ENCODE measurements at places on chromosomes 6 and 20.

DNA sequence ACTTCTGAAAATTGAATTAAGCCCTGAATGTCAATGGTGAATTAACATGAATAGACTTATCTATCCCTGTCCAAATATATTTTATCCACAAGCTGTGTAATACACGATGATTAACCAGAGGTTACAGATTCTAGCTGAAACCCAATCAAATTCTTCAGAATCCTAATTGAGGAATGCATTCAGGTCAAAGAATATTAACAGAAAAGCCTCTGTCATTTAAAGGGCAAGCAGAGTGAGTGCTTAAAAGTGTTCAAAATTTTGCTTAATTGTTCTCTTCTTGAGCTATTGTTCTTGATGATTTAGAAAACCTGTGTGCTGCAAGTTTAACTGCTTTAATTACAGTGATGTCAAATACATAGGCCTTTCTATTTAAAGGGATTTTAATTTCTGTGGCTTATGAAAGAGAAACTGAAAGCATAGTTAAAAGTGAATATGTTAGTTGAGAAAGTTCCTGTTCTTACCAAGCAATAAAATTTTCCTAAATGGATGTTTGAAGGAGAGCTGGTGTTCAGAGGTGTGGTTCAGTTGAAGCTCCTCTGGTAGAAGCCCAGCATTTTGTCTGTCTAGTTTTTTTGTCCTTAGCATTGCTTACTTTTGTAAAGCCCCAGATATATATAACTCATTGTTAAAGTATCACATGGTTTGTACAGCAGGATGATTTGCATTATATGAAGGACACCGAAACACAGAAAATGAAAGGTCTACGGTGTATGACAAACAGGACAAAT, 466.3 kb upstream of the PLCB4 start:
- no peak for DNase-seq
- H3K27me3 ChIP-seq = no peaks in the 10 kb centered on the region
- H3K36me3 ChIP-seq = no peaks in the 10 kb centered on the region
- H3K4me3 ChIP-seq = no peak overlapping the region
- H3K27ac ChIP-seq = no peak overlapping the region

DNA sequence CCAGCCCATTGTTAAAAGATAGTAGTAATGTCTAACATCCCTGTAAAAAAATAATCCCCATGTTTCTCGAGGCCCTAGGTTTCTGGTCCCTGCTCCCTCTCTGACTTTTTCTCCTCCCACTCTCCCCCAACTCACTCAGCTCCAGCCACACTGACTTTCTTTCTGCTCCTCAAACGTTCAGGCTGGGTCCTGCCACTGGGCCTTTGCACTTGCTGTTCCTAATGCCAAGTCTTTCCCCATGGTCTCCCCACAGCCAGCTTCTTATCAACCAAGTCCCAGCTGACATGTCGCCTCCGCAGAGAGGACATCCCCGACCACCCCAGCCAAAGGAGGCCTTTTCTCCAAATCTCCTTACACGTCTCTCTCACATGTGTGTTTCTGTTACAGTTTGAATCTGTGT, 21.8 kb upstream of the PTGIS start:
- no peaks in the 10 kb centered on the region for H3K27me3 ChIP-seq
- H3K36me3 ChIP-seq = no peaks in the 10 kb centered on the region
- H3K27ac ChIP-seq = no peak overlapping the region
- no peak overlapping the region for H3K4me3 ChIP-seq

DNA sequence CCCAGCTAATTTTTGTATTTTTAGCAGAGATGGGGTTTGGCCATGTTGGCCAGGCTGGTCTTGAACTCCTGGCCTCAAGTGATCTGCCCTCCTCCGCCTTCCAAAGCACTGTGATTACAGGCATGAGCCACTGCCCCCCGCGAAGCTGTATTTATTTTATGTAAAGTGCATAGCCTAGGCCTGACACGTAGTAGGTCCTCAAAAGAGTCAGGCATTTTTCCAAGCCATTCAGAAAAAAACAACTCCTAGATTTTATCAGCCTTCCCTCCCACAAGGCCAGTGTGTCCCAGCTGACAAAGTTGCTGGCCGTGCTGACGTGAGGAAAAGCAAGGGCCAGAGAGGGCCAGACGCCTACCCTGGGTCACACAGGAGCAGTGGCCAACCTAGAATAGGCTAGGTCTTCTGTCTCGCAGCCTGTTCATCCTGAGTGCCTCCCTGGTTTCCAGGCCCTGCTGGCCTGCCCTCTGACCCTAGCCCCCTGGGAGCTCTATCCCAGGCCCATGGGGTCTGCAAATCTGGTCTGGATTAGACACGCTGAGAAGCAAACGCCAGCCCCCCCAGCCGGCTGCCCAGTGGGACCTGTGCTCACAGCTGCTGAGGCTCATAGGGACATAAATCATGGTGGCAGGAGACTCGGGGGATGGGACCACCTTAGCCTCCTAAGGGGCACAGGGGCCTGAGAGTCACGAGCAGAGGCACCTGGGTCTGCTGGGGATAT, 11.8 kb downstream of the TCF15 start:
- no peak overlapping the region for H3K27ac ChIP-seq
- H3K4me1 ChIP-seq = no peaks in the 10 kb centered on the region
- no peak for DNase-seq

GRCh38 chr6:4113649-4114048, 21.7 kb downstream of the ECI2 start:
- H3K36me3 ChIP-seq = peaks cover 3% of the 10 kb centered on the region
- no peak overlapping the region for H3K4me3 ChIP-seq
- DNase-seq = no peak
- no peaks in the 10 kb centered on the region for H3K27me3 ChIP-seq
- H3K4me1 ChIP-seq = no peaks in the 10 kb centered on the region

- no peak for DNase-seq
- no peak overlapping the region for H3K27ac ChIP-seq
- H3K4me3 ChIP-seq = no peak overlapping the region
- no peaks in the 10 kb centered on the region for H3K36me3 ChIP-seq
Measured at GRCh38 chr6:89886378-89887120, 7.7 kb upstream of the GJA10 start.

GRCh38 chr6:124524491-124525200, 437.6 kb upstream of the RNF217 start:
- H3K27me3 ChIP-seq = no peaks in the 10 kb centered on the region
- no peak overlapping the region for H3K27ac ChIP-seq
- no peak overlapping the region for H3K4me3 ChIP-seq
- H3K4me1 ChIP-seq = no peaks in the 10 kb centered on the region
- no peak for DNase-seq
- H3K36me3 ChIP-seq = no peaks in the 10 kb centered on the region

DNA sequence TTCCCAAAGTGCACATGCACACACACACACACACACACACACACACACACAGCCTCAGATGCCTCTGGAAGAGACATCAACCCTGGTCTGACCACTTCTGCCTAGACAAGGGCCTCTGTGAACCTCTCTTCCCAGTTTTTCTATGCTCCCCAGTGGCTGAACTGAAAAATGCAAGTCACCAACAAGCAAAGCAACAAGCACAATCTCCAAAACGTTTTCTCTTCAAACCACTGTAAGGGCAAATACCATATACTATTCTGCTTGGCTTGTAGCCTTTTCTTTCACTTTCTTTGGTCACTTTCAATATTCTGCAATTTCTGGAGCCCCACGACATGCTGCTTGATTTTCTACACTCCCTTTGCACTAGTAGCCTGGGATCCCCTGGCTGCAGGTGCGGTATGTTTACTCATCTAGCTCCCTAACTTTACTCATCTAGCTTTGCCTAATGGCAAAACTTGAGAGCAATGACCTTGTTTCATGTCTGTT, 121.4 kb upstream of the DST start:
- H3K27ac ChIP-seq = no peak overlapping the region
- H3K36me3 ChIP-seq = no peaks in the 10 kb centered on the region
- H3K4me1 ChIP-seq = 0 out of 2 replicates have a peak, but pooled peaks cover 2% of the 10 kb centered on the region

- peak overlapping the region; percentile 22 for H3K4me3 ChIP-seq
- H3K4me1 ChIP-seq = no peaks in the 10 kb centered on the region
- H3K27ac ChIP-seq = no peak overlapping the region
Measured at GRCh38 chr20:4592316-4593148, 129.2 kb upstream of the PRND start.

- no peaks in the 10 kb centered on the region for H3K4me1 ChIP-seq
- no peak for DNase-seq
- H3K36me3 ChIP-seq = no peaks in the 10 kb centered on the region
- H3K4me3 ChIP-seq = no peak overlapping the region
Measured at GRCh38 chr6:129667621-129668020, 42.4 kb downstream of the ARHGAP18 start.

DNA sequence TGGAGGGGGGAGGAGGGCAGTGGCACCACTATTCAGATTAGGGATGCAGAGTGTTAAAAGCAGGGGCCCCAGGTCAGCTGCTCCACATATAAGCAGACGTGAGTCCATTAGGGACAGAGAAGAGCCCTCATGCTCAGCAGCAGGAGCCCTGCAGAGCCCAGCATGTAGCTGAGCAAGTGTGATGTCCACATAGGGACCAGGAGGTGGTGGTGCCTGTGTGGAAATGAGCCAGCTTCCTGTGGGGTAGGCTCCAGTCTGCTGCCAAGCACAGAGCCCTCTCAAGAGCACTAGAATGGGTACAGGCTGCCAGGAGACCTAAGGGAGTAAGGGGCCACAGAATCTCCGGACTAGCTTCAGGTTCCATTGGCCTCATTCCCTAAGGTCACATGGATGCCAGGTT, 57.9 kb upstream of the MLN start:
- H3K27me3 ChIP-seq = no peaks in the 10 kb centered on the region
- no peaks in the 10 kb centered on the region for H3K36me3 ChIP-seq
- no peak for DNase-seq
- no peaks in the 10 kb centered on the region for H3K4me1 ChIP-seq
- H3K4me3 ChIP-seq = no peak overlapping the region

DNA sequence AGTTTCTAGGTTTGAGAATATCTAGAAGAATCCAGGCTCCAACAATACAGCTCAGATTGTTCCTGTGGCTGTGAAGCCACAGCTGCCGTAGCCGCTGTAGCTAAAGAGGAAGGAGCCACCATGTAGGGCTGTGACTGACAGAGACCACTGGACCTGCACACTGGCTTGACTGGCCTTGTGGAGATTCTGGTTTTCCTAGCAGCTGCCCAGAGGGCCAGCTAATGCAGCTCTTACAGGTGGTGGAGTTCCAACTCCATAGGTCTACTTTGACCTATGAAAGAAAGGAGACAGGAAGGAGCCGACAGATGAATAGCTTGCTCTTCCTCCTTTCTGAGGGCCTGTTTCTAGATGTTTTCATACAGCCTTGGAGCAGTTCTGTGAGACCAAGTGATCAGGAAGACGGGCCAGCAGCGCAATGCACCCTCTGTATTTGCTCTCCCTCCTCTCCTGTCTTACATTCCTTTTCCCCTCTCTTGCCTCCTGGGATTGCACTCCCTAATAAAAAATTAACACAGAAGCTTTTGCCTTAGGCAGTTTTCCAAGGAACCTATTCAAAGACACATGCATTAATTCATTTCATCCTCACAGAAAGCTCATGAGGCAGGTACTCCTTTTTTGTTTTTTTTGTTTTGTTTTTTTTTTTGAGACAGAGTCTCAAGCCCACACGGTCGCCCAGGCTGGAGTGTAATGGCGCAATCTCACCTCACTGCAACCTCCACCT, 51.8 kb upstream of the MYB start:
- H3K36me3 ChIP-seq = no peaks in the 10 kb centered on the region
- H3K4me1 ChIP-seq = no peaks in the 10 kb centered on the region
- H3K4me3 ChIP-seq = no peak overlapping the region
- H3K27ac ChIP-seq = no peak overlapping the region
- no peaks in the 10 kb centered on the region for H3K27me3 ChIP-seq
- no peak for DNase-seq

GRCh38 chr6:7260291-7261031, 52.5 kb downstream of the SSR1 start:
- H3K27ac ChIP-seq = no peak overlapping the region
- no peaks in the 10 kb centered on the region for H3K27me3 ChIP-seq
- no peak for DNase-seq
- H3K4me3 ChIP-seq = peak overlapping the region; percentile 47

GRCh38 chr6:139161169-139161568, 26.3 kb downstream of the HECA start:
- H3K36me3 ChIP-seq = no peaks in the 10 kb centered on the region
- no peaks in the 10 kb centered on the region for H3K27me3 ChIP-seq
- no peak for DNase-seq
- no peak overlapping the region for H3K27ac ChIP-seq
- H3K4me3 ChIP-seq = no peak overlapping the region

- no peaks in the 10 kb centered on the region for H3K27me3 ChIP-seq
- no peaks in the 10 kb centered on the region for H3K36me3 ChIP-seq
- H3K4me3 ChIP-seq = no peak overlapping the region
- H3K27ac ChIP-seq = no peak overlapping the region
- DNase-seq = no peak
Measured at GRCh38 chr6:126753606-126754005, 364.9 kb upstream of the RSPO3 start.

GRCh38 chr6:42696526-42697267, 25.7 kb downstream of the PRPH2 start:
- H3K27ac ChIP-seq = no peak overlapping the region
- H3K4me3 ChIP-seq = no peak overlapping the region
- H3K36me3 ChIP-seq = peaks cover 3% of the 10 kb centered on the region
- H3K27me3 ChIP-seq = no peaks in the 10 kb centered on the region

DNA sequence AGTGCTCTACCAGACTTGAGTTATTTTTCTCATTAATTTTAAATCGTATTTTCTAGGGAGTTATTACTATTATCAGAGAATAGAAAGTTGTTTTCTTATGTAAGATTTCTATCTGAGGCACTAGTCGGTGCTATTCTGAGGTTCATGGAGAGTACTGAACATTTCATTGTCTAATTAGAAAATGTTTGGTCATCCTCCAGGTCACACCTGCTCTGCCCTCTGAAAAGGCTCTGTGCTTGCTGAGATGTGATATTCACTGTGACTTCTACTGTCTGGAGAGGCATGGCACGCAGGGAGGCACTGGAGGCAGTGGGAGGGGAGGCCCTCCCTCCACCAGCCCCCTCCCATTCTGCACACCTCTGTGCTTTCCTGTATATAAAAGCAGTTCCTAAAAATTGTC, 3.0 kb downstream of the SYNDIG1 start:
- H3K4me1 ChIP-seq = peaks cover 3% of the 10 kb centered on the region
- H3K27ac ChIP-seq = no peak overlapping the region
- peaks cover 14% of the 10 kb centered on the region for H3K27me3 ChIP-seq

Measured in iPS DF 6.9 (cell line).